ENCODE measurements at places on chromosomes 5 and 9.

GRCh38 chr5:175444060-175444904, at the start of gene DRD1:
TSS of gene DRD1 (minus strand) at chr5:175444182. CDS start at chr5:175443099, 1,083 bp downstream.
- peak; percentile 82 for DNase-seq

DNA sequence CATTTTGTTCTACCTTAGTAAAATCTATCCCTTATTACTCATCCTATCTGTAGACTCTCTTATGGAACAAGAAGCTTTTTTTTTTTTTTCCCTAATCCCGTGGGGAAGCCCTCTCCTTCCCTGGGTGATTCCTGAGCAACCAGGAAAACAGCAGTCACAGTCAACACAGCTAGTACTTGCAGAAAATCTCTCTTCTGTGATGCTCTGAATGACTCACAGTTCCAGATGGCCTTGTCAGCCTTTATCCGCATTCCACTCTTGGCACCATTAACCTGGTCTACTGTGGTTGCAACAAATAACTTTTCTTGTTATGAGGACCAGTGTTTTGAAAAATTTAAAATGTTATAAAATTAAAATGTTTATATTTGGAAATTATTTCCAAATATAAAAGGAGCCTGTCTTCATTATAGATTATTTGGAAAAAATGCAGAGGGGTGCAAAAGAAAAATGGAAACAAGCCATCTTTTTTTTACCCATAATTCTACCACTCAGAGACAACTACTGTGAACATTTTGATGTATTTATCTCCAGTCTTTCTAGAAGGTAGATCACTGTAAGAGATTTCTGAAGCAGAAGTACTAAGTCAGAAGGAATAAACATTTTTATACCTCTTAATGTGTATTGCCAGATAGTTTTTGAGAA, 486.7 kb downstream of the RAB3C start:
- no peak for DNase-seq

DNA sequence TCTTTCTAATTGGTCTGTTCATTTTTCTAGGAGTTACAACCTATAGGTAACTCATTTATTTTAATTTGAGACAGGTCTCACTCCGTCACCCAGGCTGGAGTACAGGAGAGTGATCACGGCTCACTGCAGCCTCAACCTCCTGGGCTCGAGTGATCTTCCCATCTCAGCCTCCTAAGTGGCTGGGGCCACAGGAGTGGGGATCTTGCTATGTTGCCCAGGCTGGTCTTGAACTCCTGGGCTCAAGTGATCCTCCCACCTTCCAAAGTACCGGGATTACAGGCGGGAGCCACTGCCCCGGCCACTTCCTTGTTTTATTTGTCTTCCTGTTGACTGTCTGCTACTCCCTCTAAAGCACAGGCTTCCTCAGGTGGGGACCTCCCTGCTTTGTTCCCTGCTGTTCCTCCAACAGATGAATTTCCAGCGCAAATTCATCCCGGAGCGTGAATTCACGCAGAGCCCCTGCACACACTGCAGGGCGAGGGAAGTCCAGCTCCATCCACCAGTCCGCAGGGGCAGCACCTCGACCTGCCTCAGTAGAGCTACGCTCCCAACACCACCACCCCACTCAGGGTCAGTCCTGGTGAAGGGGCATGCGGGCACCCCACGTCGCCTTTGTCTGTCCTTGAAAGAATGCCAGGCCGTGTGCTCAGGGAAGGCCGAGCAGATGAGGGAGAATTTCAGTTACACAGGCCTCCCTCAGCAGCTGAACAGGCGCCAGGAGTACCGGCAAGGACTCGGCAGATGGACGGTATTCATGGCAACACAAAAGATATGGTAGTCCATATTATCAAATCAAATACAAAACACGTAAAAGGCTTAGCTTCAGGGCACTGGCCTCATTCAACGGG, 6.3 kb downstream of the QSOX2 start:
- DNase-seq = no peak

GRCh38 chr5:132054031-132054696, 6.3 kb upstream of the IL3 start:
- no peak for DNase-seq

DNA sequence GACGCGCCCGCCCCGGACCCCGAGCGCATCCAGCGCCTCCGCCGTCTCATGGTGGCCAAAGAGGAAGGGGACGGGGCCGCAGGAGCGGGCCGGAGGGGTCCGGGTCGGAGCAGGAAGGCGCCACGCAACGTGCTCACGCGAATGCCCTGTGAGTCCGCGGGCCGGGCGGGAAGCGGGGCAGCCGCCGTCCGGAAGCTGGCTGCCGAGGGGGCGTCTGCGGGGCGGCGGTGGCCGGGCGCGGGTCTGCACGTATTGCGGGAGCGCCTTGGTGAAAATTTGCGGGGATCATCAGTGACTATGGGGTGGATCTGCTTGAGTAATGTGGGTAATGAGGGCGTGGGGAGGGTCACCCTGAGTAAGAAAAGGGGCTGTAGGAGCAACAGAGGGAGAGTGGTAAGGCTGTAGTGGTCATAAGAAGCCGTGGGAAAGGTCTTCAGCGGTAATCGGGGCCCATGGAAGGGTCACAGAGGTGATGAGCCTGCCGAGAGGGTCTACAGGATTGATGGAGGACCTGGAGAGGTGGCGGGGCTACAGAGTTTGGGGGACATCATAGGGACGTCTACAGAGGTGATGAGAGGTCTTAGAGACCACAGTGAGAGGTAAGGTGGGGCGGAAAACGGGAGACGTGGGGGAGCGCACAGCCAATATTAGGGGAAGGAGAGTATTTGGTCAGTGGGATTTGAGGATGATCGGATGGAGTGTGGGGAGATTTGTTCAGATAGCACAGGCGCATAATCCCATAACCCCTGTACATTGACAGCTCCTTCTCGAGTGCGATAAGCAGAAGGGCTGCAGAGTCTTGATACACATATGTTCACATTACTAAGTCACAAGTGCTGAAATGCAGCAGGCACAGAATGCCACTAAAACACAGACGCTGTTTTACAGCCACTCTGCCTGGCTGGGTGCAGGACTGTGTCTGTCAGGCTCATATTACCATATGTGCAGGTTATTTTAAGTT, 819 bp downstream of the LSM11 start:
- no peak for DNase-seq
